Articular chondrocyte of knee joint (primary cell): ENCODE measurements at places on chromosomes 5 and 9. TPM values are rescaled to one million over a fixed set of nuclear protein-coding genes. Genes with fewer than 3 reads are reported as not detected.

LRRC26 gene
- total RNA-seq, result not detected in 2 replicates

LCN1 gene
- total RNA-seq, result not detected in 2 replicates

SLC1A3 gene
- 0.26 and 0.65 TPM in 2 replicates for total RNA-seq

DND1 gene
- 0.11 and 0.13 TPM in 2 replicates for total RNA-seq

ACTBL2 gene
- total RNA-seq, result not detected in 2 replicates

LRRC8A gene
- 26.7 and 29.1 TPM in 2 replicates for total RNA-seq

COL15A1 gene
- 56.8 and 175 TPM in 2 replicates for total RNA-seq

MSX2 gene
- 5.5 and 6.0 TPM in 2 replicates for total RNA-seq

ASPN gene
- 17.0 and 21.8 TPM in 2 replicates for total RNA-seq
